ENCODE measurements at places on chromosomes 5 and 9. TPM values are rescaled to one million over a fixed set of nuclear protein-coding genes. Genes with fewer than 3 reads are reported as not detected.

Gene PCDHA3
- 1.4 TPM for total RNA-seq

Gene PCDHGA8
- total RNA-seq = 1.8 TPM

Gene PCDHAC2
- total RNA-seq = 3.6 TPM

Gene CAMK4
- 4.7 TPM for total RNA-seq

Gene C9orf50
- 1.1 TPM for total RNA-seq

Gene SH3RF2
- total RNA-seq = 4.9 TPM

Gene LMBRD2
- total RNA-seq = 13.6 TPM

GRCh38 chr9:113587471-113588031 lies 124.0 kb downstream of the RGS3 start:
- H3K4me1 ChIP-seq = peaks cover 31% of the 10 kb centered on the region
- DNase-seq = peak; percentile 55
- peak overlapping the region; percentile 76 for H3K27ac ChIP-seq

- H3K36me3 ChIP-seq = no peaks in the 10 kb centered on the region
- no peaks in the 10 kb centered on the region for H3K27me3 ChIP-seq
- no peak overlapping the region for H3K27ac ChIP-seq
- H3K4me3 ChIP-seq = no peak overlapping the region
- H3K4me1 ChIP-seq = no peaks in the 10 kb centered on the region
Measured at GRCh38 chr9:6961845-6962522, 204.2 kb downstream of the KDM4C start.

DNA sequence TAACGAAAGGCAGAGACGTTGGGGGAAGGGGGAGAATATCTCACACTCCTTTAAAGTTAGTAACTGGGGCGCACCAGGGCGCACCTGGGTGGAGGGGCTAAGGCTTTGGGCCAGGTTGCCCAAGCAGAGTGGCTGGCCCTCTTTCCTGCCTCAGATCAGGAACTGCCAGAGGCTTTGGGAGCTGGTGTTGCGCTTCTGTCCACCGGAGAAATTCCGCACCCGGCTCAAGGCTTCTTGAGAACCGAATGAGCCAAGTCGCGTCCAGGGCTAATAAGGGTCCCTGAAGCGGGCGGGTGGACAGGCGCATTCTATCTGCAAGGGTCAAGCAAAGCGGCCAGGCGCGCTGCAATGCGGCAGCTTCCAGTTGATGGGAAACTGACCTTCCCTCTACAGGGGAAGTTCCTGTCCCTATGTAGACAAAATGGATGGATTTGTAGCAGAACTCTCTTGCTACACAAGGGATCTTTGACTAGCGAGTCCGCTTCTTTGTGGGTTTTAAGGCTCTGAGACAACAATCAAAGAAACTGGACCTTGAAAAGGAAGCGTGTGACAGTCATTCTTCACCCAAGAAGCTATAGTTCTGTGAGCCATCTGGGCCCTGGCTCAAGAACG lies 5.5 kb downstream of the PAX5 start:
- peak; percentile 54 for DNase-seq
- H3K27me3 ChIP-seq = peaks cover 81% of the 10 kb centered on the region
- no peak overlapping the region for H3K4me3 ChIP-seq
- H3K36me3 ChIP-seq = no peaks in the 10 kb centered on the region
- no peak overlapping the region for H3K27ac ChIP-seq

DNA sequence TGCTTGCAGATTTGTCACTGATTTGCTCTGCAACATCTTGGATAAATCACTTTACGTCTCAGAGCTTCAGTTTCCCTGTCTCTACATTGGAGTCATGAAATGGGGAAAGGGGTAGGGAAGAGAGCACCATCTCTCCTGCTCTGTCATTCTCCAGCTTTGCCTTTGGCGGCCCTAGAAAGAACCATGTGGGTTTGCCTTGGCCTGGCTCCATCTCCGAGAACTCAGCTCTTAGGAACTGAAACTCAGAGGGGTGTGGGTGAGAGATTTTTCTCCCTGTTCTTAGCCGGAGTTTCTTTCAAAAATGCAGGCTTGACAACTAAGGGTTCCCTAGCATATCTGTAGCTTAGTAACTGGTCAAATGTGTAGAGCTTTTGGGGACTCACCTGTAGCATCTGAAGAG lies 123.5 kb downstream of the SMARCA2 start:
- H3K4me1 ChIP-seq = no peaks in the 10 kb centered on the region
- no peak overlapping the region for H3K27ac ChIP-seq
- DNase-seq = no peak
- H3K27me3 ChIP-seq = no peaks in the 10 kb centered on the region

DNA sequence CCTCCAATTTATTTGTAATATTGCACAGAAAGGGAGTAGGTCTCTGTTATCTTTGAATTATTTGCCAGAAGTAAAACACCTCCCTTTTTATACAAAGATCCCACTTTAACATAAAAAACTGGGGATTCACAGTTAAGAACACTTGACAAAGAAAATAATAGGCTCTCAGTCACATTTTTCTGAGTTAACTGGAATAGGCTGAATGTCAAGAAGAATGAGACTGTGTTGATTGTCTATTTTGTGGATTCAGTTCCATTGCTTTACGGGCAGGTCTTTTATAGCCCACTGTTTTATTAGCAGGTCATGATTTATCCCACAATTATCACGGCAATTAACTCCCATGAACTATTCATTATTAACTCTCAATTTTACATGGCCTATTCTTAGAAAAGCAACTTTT lies 427.4 kb downstream of the CTNND2 start:
- H3K27ac ChIP-seq = no peak overlapping the region
- H3K4me1 ChIP-seq = no peaks in the 10 kb centered on the region
- no peak overlapping the region for H3K4me3 ChIP-seq
- DNase-seq = no peak
- H3K27me3 ChIP-seq = no peaks in the 10 kb centered on the region

DNA sequence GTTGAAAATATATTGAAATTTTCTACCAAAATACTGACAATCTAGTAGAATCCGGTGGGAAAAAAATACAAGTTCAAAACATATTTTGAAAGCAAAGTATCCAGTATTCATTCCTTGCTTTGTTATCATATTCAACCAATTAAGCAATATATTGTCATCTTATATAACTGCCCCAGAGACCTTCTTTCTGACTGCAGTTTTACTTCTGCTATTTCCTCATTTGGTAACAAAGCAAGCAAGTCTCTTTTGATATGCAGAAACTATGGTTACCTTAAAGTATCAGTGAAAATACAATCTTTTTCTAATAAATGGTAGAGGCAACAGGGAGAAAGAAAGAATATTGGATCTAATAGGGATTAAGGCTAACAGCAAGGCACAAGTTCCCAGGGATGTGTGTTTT lies 663.7 kb upstream of the MEF2C start:
- DNase-seq = no peak
- H3K4me3 ChIP-seq = no peak overlapping the region
- no peaks in the 10 kb centered on the region for H3K4me1 ChIP-seq

DNA sequence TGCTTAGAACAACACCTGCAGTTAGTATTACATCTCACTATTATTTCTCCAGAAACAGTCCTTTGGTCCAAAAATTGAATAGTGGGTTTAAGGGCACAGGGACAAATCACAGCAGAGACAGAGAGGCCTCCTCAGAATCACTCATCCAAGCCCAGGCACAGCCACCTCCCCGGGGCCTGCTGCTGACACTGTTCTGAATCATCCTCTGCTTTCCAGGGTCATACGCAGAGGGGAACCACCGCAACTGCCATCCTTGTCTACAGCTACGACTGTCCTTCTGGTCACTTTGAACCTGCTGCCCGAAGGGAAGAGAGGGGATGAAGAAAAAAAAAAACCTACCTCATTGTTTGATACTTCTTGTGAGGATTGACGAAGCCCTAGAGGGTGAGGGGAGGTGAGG lies 35.3 kb upstream of the MAN2A1 start:
- no peak overlapping the region for H3K4me3 ChIP-seq
- no peak for DNase-seq
- no peaks in the 10 kb centered on the region for H3K36me3 ChIP-seq

- no peak overlapping the region for H3K4me3 ChIP-seq
- no peaks in the 10 kb centered on the region for H3K36me3 ChIP-seq
- no peak overlapping the region for H3K27ac ChIP-seq
- no peak for DNase-seq
- H3K27me3 ChIP-seq = peaks cover 9% of the 10 kb centered on the region
Measured at GRCh38 chr9:130536701-130537107, 42.7 kb upstream of the FUBP3 start.

DNA sequence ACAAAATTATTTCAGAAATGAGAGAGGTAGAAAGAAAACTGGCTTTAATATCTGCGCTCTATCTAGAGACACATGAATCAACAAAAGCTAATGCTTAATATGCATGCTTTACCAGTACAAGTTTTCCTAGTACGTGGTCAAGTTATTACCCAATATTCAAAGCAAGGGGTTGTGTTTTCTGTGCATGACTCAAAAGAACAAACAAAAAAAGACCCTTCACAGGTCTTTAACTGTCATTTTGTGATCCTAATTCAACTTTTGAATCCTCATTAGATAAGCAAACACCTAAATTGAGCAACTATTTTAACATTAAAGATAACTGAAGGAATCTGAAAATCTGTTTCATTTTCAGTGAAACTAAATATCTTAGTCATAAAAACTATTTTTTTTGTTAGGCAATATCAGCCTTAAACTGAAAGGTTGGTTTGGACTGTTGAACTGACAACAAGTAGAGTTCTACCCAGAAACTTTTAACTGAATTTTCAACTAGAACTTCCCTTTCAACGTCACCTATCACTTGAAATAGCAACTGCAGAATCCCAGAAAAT lies 12.5 kb downstream of the ST8SIA4 start:
- no peak overlapping the region for H3K4me3 ChIP-seq
- no peaks in the 10 kb centered on the region for H3K27me3 ChIP-seq
- no peak for DNase-seq
- no peaks in the 10 kb centered on the region for H3K36me3 ChIP-seq
- no peak overlapping the region for H3K27ac ChIP-seq
- H3K4me1 ChIP-seq = no peaks in the 10 kb centered on the region

DNA sequence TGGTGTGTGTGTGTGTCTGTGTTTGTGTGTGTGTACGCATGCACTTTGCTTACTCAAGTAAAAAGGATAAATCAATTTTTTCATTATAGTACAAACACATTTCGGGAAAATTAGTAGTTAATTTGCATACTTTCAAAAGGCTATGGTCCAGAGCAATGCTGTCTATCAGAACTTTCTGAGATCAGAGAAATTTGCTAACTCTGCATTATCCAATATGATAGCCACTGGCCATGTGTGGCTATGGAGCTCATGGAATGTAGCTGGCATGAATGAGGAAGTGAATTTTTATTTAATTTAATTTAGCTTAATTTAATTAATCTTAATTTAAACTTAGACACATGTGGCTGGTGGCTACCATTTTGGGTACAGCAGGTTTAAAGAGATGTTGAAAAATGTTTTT lies 289.6 kb downstream of the MAT2B start:
- H3K4me1 ChIP-seq = no peaks in the 10 kb centered on the region
- H3K36me3 ChIP-seq = no peaks in the 10 kb centered on the region
- H3K27me3 ChIP-seq = no peaks in the 10 kb centered on the region
- no peak for DNase-seq
